Nephron progenitor cell (in vitro differentiated cells): ENCODE measurements at places on chromosomes 1 and 21.

DNA sequence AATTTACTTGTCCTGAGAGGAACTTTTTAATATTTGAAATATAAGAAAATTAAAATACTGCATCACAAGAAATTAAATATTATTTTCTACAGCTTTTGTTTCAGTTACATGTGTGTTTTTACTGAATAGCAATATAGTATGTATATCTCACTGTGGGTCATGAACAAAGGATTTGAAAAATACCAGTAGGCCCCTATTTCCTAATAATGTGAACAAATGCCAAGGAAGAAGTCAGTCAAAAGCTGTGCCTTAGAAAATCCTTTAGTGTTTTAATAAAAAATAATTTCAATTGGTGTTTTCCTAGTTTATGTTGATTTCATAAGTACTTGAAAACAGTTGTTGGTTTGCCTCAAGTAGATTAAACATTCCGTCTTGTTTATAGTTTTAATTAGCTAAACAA is 46.7 kb downstream of the SMYD3 start:
- no peak for DNase-seq

DNA sequence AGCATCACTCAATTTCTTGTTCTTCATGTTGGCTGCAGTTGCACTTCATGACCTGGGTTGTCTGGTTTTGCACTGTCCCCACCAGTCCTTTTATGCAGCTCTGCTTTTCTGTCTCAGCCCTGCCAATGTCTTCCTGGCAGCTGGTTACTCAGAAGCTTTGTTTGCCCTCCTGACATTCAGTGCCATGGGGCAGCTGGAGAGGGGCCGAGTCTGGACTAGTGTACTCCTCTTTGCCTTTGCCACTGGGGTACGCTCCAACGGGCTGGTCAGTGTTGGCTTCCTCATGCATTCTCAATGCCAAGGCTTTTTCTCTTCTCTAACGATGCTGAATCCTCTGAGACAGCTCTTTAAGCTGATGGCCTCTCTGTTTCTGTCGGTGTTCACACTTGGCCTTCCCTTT is 6.6 kb downstream of the PIGV start:
- no peak for DNase-seq

- no peak for DNase-seq
Measured at GRCh38 chr1:62906428-62906886, 122.5 kb downstream of the ATG4C start.

GRCh38 chr1:236426215-236426614 is 32.1 kb downstream of the EDARADD start:
- no peak for DNase-seq

DNA sequence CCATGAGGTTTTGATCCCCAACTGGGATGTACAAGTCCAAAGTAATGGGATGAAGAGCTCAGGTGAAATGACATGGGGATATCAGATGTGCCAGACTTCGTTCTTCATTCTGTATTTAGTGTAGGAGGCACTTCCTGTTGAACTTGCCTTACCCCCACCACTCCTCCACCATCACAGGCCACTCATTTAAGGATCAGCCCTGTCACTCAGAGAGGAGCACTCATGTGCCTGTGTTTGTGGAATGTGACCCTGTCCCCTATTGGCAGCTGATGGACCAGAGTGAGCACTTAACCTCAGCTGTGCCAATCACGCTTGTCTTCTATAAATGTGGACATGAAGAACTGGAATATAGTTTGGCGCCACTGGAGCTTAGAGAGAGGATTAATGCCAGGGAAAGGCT is 91.4 kb upstream of the CTTNBP2NL start:
- DNase-seq, result no peak

DNA sequence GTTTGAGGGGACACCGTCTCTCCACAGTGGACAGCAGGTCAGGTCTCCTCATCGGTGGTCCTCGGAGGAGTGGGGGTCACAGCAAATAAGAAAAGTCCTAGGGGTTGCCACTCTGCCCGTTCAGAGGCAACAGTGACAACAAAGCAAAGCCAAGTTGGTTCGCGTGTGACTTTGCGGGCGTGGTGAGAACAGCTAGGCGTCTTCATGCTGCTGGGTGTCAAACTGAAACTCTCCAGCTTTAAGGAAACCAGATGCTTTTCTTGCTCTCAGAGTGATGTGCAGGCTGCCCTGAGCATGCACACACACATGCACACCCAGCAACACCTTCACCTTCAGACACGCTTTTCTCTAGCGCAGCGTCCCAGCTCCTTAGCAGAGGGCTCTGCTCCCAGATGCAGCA is 70.1 kb upstream of the ARHGEF16 start:
- DNase-seq, result no peak

GRCh38 chr1:93575621-93576284 is 105.9 kb downstream of the BCAR3 start:
- no peak for DNase-seq

GRCh38 chr1:25794325-25794724 is 5.7 kb upstream of the SELENON start:
- DNase-seq, result no peak

- peak; percentile 21 for DNase-seq
Measured at GRCh38 chr1:117607471-117607870, 1.6 kb downstream of the TENT5C start.

DNA sequence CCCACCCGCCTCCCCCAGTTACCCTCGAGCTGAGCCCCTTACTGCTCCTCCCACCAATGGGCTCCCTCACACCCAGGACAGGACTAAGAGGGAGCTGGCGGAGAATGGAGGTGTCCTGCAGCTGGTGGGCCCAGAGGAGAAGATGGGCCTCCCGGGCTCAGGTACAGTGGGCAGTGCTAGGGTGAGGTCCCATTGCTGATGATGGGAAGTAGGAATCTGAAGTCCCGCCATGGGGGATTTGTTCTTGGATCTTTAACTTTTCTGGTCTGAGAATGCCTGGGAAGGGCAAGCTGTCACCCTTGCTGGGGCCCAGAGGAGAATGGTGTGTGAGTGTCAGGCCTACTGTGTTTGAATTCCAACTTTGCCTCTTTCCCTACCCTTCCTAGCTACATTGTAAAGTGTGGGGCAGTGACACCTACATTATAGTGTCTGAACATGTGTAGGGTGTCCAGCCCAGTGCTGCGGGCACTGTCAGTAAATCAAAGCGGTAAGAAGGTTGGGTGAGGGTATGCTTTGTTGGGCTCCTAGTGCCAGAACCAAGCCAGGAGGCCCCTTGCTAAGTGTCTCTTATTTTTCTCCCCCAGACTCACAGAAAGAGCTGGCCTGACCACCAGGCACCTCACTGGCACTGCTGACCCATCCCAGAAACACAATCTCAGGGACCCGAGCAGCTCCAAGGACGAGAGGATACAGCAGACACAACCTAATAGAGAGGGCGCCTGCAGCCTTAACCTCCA is 44.7 kb downstream of the YARS1 start:
- no peak for DNase-seq

- DNase-seq, result no peak
Measured at GRCh38 chr1:27314737-27315136, 7.2 kb upstream of the TMEM222 start.

DNA sequence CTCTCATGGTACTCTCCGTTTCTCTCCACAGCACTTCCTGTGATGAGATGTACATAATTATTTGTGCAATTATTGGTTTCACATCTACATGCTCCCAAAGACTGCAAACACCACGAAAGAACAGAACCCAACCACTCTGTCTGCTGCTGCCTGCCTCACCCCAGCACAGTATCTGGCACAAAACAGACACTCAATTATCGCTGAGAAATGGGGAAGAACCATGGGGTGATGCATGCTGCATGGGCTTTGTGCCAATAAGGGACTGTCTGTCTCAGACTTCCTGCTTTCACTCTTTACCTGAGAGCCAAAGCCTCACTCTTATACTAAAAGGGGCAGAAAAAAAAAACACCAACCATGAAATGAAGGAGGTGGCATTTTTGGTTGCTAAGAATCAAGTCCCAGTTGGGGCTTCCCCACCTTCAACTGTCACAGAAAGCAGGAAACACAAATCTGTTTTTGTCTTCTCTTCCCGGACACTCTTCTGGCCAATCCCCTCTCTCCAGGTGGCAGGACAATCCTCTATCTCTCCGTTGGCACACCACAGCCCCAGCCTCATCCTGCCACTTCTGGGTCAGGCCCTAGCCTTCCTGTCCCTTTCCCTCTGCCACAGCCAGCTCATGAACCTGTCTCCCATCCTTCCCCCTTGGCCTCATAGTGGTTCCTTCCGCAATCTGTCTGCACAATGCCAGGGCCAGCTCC is 82.0 kb downstream of the TGFBR3 start:
- DNase-seq, result no peak

- no peak for DNase-seq
Measured at GRCh38 chr1:159827102-159827490, 423 bp downstream of the SLAMF8 start.

- DNase-seq, result no peak
Measured at GRCh38 chr1:1236176-1236763, 4.2 kb downstream of the B3GALT6 start.

- no peak for DNase-seq
Measured at GRCh38 chr1:34618381-34618780, 136.5 kb upstream of the GJB5 start.

GRCh38 chr1:56933606-56934005 is 32.2 kb downstream of the C8B start:
- no peak for DNase-seq

GRCh38 chr1:94413311-94413710 is 4.9 kb upstream of the ABCD3 start:
- DNase-seq, result no peak

DNA sequence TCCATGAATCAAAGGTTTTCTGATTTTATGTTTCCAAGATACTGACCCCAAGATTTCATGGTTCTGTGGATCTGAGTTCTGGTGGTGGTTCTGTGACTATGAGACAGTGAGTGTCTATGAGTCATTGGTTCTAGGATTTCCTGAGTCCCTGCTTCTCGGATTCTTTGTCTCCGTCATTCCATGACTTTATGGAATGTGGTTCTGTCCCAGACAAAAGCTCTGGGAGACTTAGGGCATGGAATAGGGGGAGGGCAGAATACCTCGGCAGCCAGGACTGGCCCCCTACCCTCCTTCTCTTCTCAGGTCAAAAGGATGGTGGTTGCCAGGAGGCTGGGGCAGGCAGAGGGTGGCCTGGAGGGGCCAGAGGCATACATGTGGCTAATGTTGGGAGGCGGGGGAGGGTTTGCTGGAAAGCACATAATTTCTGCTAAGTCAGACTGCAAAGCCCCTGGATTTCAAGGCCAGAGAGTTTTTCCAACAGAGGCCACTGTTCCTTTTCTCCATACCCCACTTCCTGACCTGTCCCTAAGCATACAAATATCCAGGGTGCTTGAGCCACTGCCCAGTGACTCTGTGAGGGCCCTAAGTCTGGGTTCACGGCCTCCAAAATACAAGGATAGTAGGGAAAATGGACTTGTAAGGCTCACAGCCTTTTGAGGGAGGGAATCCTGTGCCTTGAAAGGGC is 17.2 kb downstream of the CDCP2 start:
- DNase-seq, result no peak

DNA sequence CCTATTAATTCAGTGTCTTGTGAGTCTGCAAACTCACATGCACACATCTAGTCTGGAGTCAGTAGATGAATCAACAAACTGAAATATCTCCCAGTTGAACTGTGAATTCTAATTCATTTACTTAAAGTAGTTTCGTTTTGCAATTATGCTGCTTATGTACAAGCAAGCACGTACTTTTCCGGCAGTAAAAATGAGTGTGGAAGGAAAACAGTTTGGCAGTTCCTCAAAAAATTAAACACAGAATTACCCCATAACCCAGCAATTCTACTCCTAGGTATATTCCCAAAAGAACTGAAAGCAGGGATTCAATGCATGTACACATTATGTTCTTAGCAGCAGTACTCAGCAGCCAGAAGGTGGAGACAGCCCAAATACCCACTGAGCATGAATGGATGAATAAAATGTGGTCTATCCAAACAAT is 49.3 kb downstream of the GNB1 start:
- DNase-seq, result no peak

DNA sequence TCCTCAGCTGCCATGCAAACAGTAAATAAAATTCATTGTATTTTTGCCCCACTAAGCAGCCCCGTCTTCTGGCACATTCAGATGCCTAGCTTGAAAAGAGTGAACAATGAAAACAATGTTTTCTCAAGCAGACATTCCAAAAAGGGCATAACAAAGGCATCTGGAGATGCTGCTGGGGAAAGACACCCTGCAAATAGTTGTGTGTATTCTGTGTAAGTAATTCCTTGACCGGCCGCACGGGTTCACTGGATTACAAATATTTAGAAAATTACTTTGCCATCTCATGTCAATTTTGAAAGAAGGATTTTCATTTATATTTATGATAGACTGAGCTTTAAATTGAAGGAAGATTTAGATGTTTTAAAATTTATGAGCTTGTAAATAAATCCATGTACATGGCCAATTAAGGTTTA is 142.2 kb downstream of the SLC45A1 start:
- DNase-seq, result no peak

GRCh38 chr21:42862774-42863503 is 16.4 kb downstream of the WDR4 start:
- DNase-seq, result no peak

- DNase-seq, result no peak
Measured at GRCh38 chr1:232690285-232690935, 60.5 kb upstream of the SIPA1L2 start.

- DNase-seq, result no peak
Measured at GRCh38 chr21:42199868-42200463, 19.0 kb upstream of the ABCG1 start.

DNA sequence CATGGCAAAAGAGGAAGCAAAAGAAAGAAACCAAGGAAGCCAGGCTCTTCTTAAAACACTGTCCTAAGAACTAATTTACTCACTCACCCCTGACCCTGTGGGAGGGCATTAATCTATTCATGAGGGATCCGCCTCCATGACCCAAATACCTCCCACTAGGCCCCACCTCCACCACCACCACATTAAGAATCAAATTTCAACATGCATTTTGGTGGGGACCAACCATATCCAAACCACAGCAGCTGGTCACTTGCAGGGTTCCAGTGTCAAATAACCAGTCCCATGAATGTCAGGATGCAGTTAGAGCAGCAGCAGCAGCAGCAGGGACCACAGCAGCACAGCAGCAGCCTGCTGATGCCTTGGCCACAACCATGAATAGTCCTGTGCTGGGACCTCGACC is 83.8 kb downstream of the ZC3H11B start:
- DNase-seq, result peak; percentile 24

- no peak for DNase-seq
Measured at GRCh38 chr21:34540206-34540605, 28.2 kb upstream of the KCNE1 start.

DNA sequence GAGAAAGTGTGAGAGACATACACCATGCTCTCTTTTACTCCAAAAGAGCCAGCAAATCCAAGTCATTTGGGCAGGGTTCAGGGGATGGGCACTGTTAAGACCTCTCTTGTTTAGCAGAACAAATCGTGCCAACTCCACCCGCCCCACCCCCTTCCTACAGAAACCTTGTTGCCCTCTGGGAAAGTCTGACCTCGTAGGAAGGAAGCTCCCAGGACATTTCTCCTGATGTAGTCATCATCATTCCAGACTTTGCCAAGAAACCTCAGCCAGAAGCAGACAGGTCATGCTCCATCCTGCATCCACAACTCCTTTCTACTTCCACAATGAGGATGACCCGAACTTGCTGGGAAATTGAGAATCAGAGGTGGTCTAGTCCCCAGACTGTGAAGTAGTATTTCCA is 57.7 kb downstream of the UBE2T start:
- DNase-seq, result no peak

GRCh38 chr21:32281531-32281930 is 2.7 kb upstream of the MIS18A start:
- DNase-seq, result no peak
